ENCODE measurements at places on chromosomes 4 and X.

- DNase-seq, result no peak
Observed at GRCh38 chr4:163614866-163615265, 120.4 kb downstream of the TMA16 start.

DNA sequence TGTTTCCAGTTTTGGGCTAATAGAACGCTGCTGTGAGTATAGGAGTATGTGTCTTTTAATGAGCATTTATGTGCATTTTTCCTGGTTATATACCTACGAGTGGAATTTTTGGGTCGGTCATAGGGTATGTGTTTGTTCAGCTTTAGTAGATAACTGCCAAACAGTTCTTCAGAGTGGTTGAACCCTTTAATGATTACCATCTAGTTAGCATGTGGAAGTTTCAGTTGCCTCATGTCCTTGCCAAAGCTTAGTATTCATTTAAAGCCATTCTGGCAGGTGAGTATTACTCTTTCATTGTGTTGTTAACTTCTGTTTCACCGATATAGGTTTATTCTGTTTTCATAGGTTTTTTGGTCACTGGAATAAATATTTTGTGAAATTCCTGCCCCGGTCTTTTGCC is 229.1 kb downstream of the ARHGAP10 start:
- no peak for DNase-seq

- peak; percentile 9 for DNase-seq
Observed at GRCh38 chr4:169998981-169999380, 27.2 kb downstream of the MFAP3L start.

DNA sequence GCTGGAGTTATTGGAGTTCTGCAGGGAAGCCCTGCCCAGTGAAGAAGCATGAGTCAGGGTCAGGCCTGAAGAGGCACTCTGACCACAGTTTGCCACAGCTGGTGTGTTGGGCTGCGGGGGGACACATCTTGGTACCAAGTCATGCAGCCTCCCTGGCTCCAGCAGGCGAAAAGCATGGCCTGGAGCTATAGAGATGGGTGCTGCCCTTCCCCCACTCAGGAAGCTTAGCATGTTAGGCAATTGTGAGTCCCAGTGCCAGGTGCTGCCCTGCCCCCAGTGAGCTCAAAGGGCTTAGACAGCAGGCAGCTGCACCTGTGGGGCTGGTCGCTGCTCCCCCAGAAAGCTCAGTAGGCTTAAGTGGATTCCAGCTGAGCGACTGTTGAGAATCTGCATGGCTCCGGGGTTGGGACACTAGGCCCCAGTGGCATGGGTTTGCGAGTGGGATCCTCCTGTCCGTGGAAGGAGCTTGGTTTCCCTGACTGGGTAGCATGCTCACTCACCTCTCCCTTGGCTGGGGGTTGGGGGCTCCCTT is 755.5 kb downstream of the GLUD2 start:
- DNase-seq, result peak; percentile 67

- DNase-seq, result no peak
Observed at GRCh38 chr4:150325872-150326271, 247.6 kb downstream of the DCLK2 start.

- no peak for DNase-seq
Observed at GRCh38 chr4:184804621-184805020, 21.1 kb downstream of the ACSL1 start.

- no peak for DNase-seq
Observed at GRCh38 chr4:27701606-27702005, 841.0 kb downstream of the STIM2 start.

- DNase-seq, result no peak
Observed at GRCh38 chrX:118862091-118862490, 38.5 kb downstream of the ZCCHC12 start.

GRCh38 chr4:3674479-3674851 is 91.7 kb upstream of the ADRA2C start:
- no peak for DNase-seq

- DNase-seq, result no peak
Observed at GRCh38 chrX:134244043-134244442, 7.1 kb downstream of the CCDC160 start.

GRCh38 chrX:3280706-3281105 is 65.7 kb downstream of the MXRA5 start:
- no peak for DNase-seq

GRCh38 chrX:20437683-20438082 is 171.0 kb upstream of the RPS6KA3 start:
- DNase-seq, result no peak

GRCh38 chrX:142977128-142977914 is 48.4 kb upstream of the SPANXN4 start:
- DNase-seq, result no peak

DNA sequence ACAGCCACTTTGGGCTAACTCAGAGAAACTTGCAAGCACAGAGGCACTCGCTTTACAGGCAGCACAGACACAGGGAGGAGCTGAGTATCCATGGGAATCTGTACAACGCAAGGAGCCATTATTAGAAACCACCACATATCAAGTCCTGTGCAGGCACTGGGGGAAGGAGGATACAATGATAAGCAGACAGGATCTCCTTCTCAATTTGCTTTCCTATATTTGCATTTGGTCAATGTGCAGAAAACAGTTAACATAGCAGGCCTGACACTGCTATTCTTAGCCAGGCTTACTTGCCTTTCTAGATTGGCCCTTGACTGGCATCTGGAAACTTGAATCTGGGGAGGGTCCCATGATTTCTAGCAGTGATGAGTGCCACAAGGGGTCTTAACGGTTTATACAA is 65.8 kb downstream of the TEC start:
- no peak for DNase-seq

DNA sequence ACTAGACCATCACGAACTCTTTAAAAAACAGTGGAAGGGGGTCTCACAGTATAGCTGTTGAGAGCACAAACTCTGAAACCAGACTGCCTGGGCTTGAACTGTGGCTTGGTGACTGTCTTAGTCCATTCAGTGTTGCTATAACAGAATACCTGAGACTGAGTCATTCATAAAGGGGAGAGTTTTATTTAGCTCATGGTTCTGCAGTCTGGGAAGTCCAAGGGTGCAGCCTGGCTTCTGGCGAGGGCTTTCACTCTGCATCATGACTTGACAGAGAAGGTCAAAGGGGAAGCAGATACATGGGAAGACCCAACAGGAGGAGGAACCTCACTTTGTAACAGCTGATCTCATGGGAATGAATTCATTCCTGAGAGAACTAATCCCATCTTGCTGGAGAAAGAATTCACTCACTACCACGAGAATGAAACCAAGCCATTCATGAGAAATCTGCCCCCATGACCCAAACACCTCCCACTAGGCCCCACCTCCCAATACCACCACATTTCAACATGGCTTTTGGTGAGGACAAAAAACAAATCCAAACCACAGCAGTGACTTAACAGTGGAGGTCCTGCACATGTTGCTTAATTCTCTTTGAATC is 116.7 kb upstream of the STOX2 start:
- no peak for DNase-seq
